ENCODE measurements at places on chromosomes 5 and 9.

DNA sequence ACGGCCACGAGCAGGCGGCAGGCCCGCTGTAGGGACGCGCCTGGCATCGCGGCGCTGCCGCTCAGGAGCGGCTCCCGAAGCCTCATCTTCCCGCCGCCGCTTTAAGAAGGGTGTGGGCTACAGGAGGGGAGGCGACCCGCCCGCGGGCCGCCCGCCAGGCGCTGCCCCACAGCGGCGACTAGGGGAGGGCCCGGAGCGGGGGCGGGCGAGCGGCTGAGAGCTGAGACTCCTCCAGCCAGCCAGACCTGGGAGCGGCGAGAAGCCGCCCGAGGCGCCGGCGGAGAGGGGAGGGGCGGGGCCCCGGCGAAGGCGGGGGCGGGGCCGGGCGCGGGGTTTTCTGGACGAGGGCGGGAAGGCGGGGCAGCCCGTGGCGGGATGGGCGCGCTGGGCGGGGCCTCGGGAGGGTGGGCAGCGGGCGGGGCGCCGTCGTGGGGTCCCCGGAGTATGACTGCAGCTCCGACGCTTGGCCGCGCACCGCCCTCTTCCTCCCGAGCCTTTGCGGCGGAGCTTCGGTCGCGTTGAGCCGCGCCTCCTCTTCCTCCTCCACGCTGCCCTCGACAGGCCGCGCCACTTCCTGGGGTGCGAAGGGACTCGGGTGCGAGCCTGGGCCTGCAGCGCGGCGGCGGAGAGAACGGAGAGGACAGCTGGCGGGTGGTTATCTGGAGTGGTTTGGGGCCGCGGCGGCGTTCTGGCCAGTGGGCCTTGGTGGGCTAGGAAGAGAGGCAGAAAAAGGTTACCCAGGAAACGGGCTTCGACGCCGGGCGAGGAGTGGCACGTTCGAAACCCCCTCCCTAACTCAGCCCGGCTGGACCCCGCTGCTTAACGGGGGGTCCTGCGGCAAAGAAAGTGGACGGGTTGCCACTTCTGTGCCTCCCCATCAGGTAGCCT is at the start of gene B4GALT1:
B4GALT1 (minus strand) TSS at position 253 of the 888 bp plus-strand sequence; CDS start at position 86, 167 bp downstream.
- DNase-seq, result peak; percentile 97

GRCh38 chr5:127392762-127393161 is 102.2 kb downstream of the MEGF10 start:
- peak; percentile 41 for DNase-seq

GRCh38 chr5:20949636-20950035 is 961.6 kb upstream of the CDH18 start:
- no peak for DNase-seq

GRCh38 chr5:83523929-83524328 is 52.4 kb downstream of the VCAN start:
- no peak for DNase-seq

- peak; percentile 77 for DNase-seq
These were observed 19.2 kb upstream of the TOR1B start for GRCh38 chr9:129783516-129784361.

DNA sequence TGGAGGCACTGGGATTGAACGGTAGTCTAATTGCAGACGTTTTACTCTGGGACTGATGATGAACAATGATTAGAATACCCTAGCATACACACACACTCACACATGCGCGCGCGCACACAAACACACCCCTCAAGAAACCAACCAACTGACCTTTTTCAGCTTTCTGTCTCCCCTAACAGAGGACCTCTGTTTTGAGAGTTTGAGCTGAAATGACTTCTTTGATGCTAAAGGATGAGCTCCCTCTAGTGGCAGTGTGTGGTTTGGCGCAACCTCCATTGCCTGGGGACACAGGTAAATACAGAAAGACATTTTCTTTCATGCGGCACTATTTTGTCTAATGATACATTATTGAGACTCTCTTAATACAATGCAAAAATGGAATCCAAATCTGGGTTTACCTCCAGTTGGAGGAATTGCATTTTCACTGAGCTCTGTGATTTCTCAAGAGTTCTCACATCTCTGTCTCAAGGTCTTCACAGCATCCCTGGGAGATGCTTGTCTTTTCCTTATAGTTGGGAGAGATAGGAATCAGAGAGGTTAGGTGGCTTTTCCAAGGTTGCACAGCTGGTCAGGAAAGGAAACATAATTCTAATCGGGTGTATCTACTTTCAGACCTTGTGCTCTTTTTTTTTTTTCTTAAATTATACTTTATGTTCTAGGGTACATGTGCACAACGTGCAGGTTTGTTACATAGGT is 187.5 kb downstream of the TMEM38B start:
- peak; percentile 47 for DNase-seq

DNA sequence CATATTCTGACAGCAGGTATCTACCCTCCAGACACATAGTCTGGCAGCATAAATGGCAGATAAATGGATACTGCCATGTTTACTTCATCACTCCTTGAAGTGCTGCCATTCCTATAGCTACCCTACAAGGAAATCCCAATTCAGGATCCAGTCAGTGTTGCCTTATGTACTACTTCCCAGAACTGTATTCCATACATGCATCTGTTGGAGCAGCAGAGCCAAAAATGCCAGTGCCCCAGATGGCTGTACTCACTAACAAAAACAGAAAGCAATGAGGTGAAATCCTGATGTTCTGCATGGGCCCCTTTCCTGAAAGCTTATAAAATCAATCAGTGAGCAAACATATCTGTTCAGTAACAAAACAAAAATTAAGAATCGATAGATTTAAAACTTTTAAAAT is 490.0 kb upstream of the COX7C start:
- DNase-seq, result no peak

GRCh38 chr9:116501871-116502270 is 185.2 kb upstream of the TRIM32 start:
- DNase-seq, result peak; percentile 52

DNA sequence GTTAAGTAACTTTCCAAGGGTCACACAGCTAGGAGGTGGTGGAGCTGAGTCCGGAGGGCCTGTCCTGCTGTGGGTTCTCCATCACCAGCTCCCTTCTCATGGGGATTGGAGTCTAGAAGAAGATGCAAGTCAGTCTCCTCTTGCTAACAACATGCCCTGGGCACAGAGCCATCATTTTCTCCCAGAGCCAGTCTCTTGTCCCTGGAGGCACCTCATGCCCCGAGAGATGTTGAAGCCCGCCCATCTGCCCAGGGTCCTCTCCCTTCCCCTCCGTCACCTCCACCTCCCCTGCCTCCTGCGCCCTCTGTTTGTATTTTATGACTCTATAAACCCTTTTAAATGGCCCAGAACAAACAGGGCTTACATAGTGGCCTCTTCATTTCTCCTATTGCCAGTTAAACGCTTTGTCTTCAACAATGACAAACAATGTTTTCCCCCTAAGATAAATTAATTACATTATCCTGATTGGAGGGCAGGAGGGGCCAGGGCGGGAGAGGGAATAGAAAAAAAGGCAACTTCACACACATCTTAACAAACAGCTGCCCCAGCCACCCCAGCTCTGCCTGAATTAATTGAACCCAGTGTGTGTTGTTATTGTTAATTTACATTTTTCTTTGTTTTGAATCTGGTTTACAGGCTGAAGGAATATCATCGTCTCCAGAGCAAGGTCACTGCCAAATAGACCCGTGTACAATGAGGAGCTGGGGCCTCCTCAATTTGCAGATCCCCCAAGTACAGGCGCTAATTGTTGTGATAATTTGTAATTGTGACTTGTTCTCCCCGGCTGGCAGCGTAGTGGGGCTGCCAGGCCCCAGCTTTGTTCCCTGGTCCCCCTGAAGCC is 55.8 kb downstream of the ASS1 start:
- no peak for DNase-seq

- DNase-seq, result no peak
These were observed 66.0 kb downstream of the FBN2 start for GRCh38 chr5:128472036-128472435.

DNA sequence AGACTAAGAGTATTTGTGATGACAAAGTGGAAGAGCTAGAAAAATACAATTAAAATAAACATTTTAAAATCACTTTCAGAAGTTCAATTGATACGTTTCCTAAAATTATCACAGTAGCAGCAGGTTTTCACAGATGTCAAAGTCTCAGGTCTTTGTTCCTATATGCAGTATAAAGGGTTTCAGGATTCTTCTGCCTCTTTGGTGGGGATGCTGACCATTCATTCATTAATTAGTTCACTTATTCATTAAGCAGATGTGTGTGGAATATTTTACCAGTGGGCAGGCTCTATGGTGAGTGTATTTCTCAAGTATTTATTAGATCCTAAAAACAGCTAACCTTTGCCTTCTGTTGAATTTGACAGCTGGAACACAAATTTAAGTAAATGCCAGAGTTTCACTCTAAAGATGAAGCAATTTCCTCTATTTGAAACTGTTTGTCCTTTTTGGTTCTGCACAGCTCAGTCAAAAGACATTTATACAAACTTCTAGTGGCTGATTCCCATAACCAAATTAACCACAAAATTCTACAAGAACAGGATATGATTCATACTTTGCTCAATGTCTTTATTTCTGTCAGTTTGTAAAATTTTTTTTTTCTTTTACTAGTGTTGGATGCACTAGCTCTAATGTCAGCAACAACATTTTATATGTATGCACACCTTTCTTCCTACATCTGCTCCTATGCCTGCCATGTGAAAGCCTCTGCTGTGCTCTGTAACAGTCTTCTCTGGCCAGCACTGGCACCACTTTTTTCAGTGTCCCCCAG is 75.9 kb upstream of the PRR16 start:
- peak; percentile 96 for DNase-seq

DNA sequence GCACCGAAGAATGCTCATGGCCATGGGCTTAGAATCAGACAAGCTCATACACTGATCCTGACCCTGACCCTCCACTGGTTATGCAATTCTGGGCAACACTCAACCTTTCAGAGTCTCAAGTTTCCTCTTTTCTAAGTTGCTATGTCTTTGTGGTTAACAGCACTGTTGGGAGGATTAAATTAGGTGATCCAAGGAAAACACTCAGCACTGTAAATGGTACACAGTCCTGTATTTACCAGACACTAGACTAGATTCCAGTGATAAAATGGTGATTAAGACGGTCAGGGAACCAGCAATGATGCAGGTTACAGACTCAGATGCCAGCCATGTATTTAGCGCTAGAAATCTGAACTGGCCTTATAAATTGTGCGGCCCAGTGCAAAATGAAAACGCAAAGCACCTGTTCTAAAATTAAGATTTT is 8.1 kb downstream of the ARL15 start:
- DNase-seq, result peak; percentile 36

DNA sequence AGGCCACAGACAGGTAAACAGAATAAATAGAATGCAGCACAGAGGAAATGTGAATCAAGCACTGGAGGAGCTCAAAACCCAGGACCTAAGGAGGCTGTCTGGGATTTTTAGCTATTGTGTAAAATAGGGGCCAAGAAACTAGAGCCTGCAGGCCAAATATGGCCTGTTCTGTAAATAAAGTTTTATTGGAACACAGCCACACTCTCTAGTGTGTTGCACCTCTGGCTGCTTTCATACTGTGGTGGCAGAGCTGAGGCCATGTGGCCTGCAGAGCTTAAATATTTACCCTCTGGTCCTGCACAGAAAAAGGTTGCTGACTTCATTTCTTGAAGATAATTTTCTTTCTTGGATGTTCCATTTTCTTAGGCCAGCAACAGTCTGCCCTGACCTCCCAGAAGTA is 136.4 kb downstream of the WDR41 start:
- peak; percentile 32 for DNase-seq

- no peak for DNase-seq
These were observed 49.3 kb downstream of the LRRC70 start for GRCh38 chr5:62627901-62628300.

DNA sequence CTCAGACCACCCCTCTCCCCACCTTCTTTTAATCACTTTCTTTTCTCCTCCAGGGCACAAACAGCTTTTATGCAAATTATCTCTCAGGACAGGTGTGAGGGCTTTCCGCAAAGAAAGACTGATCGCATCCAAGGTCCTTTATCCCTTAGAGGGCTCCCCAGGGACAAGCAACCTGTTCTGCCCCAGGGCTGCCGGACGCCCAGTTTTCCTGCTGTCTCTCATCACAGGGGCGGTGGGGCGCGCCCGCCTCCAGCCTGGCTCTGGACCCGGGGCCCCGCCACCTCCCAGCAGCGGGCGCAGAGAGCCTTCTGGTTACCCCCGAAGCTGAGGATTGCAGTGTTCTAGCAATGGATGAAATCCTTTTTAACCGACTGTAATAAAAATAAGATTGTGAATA is 266.1 kb downstream of the CWC27 start:
- no peak for DNase-seq

GRCh38 chr5:116395226-116395625 is 179.4 kb downstream of the SEMA6A start:
- DNase-seq, result no peak

- peak; percentile 28 for DNase-seq
These were observed 81.6 kb upstream of the MPDZ start for GRCh38 chr9:13361076-13361475.

GRCh38 chr5:96434201-96434645 is 1.2 kb upstream of the PCSK1 start:
- peak; percentile 78 for DNase-seq

GRCh38 chr5:126469536-126470316 is 46.5 kb downstream of the GRAMD2B start:
- DNase-seq, result no peak

DNA sequence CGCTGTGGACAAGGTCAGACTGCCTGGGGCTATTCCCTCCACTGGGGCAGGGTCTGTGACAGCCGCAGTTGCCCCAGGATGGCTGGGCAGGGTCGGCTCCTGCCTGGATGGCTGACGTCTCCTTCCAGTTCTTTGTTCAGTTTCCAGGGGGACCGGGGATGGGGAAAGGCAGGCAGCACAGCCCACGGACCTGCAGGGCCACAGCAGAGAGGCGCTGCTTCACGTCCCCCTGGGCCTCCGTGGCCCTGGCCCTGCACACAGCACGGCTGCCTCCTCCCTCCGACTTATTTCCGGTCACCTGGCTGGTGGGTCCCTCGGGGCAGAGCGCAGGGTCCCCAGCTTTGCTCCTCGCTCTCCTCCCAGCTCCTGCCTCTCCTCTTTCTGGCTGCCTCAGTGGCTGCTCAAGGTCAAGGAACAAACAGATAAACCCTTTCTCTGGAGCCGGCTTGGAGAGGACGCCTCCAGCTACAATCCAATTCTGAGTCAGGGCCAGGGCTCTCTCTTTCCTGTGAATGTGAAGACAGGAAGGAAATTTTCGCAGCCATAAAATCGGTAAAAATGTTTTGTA is 169.7 kb downstream of the C9orf50 start:
- peak; percentile 59 for DNase-seq

- no peak for DNase-seq
These were observed 29.3 kb downstream of the PPIC start for GRCh38 chr5:123007182-123007581.

Data from EH (cell line).